ENCODE measurements at places on chromosomes 2 and 18. TPM values are rescaled to one million over a fixed set of nuclear protein-coding genes. Genes with fewer than 3 reads are reported as not detected.
A peak's percentile ranks its signal among the peaks of the same experiment; 100 is the strongest.

The CSRNP3 gene
- 8.7 TPM for total RNA-seq

- DNase-seq: no peak
- no peaks in the 10 kb centered on the region for H3K36me3 ChIP-seq
- no peaks in the 10 kb centered on the region for H3K27me3 ChIP-seq
- H3K27ac ChIP-seq: peak overlapping the region; percentile 30
Measured at GRCh38 chr2:9179572-9180201, 26.9 kb upstream of the ASAP2 start.

DNA sequence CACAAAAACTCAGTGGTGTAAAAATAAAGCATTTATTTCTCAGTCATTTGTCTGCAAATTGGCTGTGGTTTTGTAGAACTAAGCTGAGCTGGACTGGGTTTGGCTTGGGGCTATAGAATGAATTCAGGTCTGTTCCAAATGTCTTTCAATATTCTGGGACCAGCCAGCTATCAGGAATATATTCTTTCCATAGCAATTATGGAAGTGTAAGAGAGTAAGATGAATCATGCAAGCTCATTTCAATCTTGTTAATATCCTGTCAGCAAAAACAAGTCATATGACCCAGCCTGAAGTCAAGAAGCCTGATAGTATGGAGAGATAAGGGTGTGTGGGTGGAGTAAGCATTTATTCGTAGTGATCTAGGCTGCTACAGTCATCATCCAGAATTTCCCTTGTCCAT, 481.0 kb upstream of the CDH2 start:
- H3K4me1 ChIP-seq: no peaks in the 10 kb centered on the region
- DNase-seq: no peak
- no peaks in the 10 kb centered on the region for H3K27me3 ChIP-seq
- H3K36me3 ChIP-seq: no peaks in the 10 kb centered on the region
- H3K4me3 ChIP-seq: no peak overlapping the region

- H3K27me3 ChIP-seq: no peaks in the 10 kb centered on the region
- peak overlapping the region; percentile 64 for H3K4me3 ChIP-seq
- peak overlapping the region; percentile 95 for H3K27ac ChIP-seq
- H3K4me1 ChIP-seq: peaks cover 3% of the 10 kb centered on the region
Measured at GRCh38 chr2:26034637-26034992, 731 bp downstream of the RAB10 start.

- no peaks in the 10 kb centered on the region for H3K27me3 ChIP-seq
- H3K4me1 ChIP-seq: peaks cover 3% of the 10 kb centered on the region
- H3K27ac ChIP-seq: no peak overlapping the region
- peaks cover 14% of the 10 kb centered on the region for H3K36me3 ChIP-seq
- DNase-seq: no peak
Measured at GRCh38 chr2:229226382-229226781, 44.7 kb downstream of the PID1 start.

The KATNAL2 gene
- 8.0 TPM for total RNA-seq

DNA sequence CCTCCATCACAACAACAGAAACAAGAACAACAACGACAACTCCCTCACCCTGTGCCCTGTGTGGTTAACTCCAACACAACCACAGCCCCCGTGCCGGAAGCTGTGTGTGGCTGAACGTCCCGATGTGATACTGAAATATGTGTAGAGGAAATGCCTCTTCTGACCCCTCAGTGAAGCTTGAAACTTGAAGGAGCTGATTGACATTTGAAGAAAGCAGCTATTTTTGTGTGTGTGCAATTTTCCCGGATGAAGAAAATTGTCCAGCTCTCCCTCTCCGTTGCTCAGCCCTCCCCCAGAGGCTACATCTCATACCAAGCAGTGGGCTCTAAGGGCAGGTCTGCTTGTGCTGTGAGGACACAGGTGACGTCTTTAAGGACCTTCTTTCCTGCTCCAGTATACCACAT, 173.8 kb downstream of the ICOS start:
- peak; percentile 71 for DNase-seq
- H3K4me1 ChIP-seq: peaks cover 23% of the 10 kb centered on the region
- no peak overlapping the region for H3K4me3 ChIP-seq
- no peak overlapping the region for H3K27ac ChIP-seq
- H3K27me3 ChIP-seq: no peaks in the 10 kb centered on the region

The HOXD8 gene
- total RNA-seq: 1.6 TPM

- H3K27me3 ChIP-seq: no peaks in the 10 kb centered on the region
- no peaks in the 10 kb centered on the region for H3K36me3 ChIP-seq
- no peak for DNase-seq
- H3K4me1 ChIP-seq: no peaks in the 10 kb centered on the region
Measured at GRCh38 chr2:164734196-164734595, 107.4 kb downstream of the COBLL1 start.

DNA sequence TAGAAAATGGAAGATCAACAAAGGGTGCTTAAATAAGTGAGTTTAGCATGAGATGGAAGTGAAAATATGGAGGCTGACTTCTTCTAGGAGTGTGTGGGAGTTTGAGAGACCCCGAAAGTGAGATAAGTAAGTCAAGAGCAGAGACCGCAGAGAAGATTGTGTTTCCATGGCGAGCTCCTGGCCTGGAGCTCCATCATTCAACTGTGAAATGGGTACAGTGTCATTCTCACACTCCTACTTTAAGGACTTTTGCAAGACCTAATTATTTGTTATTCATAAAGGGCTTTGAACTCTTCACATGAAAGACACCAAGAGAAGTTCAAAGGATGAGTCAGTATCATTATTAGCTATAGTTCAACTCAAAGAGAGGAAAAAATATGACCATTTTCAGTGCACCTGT, 134.2 kb upstream of the PIK3C3 start:
- DNase-seq: no peak
- no peaks in the 10 kb centered on the region for H3K36me3 ChIP-seq
- H3K4me3 ChIP-seq: no peak overlapping the region
- H3K27ac ChIP-seq: no peak overlapping the region
- no peaks in the 10 kb centered on the region for H3K27me3 ChIP-seq

The SH3BP4 gene
- total RNA-seq: 36.5 TPM

DNA sequence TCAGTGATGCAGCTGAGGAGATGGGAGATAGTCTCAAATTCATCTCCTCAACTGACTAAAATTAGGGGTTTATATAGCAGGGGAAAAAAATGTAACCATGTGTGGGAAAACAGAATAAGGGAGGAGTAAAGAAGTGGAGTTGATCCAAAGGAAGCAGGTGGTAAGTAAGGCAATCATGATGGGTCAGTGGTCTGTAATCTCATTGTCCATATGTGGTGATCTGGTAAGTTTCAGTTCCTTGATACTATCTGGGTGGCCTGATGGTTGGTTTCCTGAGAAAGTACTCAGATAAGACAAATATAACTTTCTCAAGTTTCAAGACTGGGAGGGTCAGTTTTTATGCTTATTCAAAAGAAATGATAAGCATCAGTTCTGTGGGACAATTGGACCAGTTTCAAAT, 312.3 kb upstream of the KCNJ3 start:
- no peaks in the 10 kb centered on the region for H3K36me3 ChIP-seq
- no peaks in the 10 kb centered on the region for H3K4me1 ChIP-seq

DNA sequence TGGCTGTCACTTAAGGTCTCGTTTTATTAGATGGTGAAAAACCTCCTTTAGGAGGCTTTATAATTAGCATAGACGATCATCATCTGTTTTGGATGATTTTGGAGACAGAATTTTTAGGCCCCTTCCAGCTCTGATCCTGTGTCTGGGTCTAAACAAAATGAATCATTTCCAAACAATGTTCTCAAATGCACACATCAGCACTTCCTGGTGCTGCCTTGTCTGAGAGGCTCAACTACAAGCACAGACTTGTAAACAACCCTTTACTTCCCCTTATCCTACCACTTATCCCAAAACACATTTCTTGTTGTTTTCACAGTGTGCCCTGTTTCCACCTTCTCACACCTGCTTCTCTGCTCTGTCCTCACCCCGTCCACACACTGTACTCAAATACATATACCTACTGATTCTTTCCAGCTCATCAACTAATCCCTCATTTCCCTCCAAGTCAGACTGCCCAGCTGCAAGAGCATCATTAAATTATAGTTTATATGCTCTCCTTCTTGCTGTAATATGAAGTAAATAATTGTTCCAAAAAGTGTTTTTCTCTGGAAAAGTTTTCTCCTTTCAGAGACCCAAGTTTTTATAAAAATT, 71.2 kb upstream of the COL3A1 start:
- H3K36me3 ChIP-seq: no peaks in the 10 kb centered on the region
- no peak overlapping the region for H3K27ac ChIP-seq
- DNase-seq: no peak
- H3K4me3 ChIP-seq: no peak overlapping the region
- H3K4me1 ChIP-seq: peaks cover 13% of the 10 kb centered on the region

The TSPYL6 gene
- 0.20 TPM for total RNA-seq

Data from lung (tissue), 17 donors.